ENCODE measurements at places on chromosomes 12 and 14.

- DNase-seq: no peak
Measured at GRCh38 chr12:66500091-66500490, 178.8 kb downstream of the GRIP1 start.

DNA sequence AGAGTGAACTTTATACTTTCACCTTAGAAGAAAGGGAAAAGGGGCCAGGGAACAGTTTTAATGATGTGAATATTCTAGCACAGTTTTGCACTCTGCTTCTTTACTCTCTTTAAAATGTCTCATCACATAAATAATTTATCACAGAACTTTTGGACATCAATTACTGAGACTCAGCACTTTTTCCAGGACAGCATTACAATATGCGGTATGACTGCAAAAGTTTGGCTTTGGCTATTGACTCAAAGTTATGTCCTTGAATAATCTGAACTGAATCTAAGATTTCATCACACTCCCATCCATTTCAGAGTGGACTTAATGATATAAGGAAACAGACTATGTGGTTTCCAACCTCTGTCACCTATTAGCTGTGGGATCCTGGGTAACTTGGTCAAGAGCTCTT, 11.7 kb downstream of the CCER1 start:
- DNase-seq: no peak

GRCh38 chr14:74457565-74457895, 31.5 kb upstream of the SYNDIG1L start:
- DNase-seq: no peak

GRCh38 chr12:109725321-109726105, 11.9 kb downstream of the FAM222A start:
- no peak for DNase-seq

GRCh38 chr12:27453421-27453820, 6.9 kb downstream of the SMCO2 start:
- no peak for DNase-seq

GRCh38 chr12:51752234-51752889, 96.2 kb downstream of the FIGNL2 start:
- DNase-seq: no peak

GRCh38 chr14:106518054-106518943, 991.9 kb downstream of the TMEM121 start:
- peak; percentile 84 for DNase-seq

GRCh38 chr12:56332512-56333196, 1.1 kb downstream of the PAN2 start:
- DNase-seq: no peak

DNA sequence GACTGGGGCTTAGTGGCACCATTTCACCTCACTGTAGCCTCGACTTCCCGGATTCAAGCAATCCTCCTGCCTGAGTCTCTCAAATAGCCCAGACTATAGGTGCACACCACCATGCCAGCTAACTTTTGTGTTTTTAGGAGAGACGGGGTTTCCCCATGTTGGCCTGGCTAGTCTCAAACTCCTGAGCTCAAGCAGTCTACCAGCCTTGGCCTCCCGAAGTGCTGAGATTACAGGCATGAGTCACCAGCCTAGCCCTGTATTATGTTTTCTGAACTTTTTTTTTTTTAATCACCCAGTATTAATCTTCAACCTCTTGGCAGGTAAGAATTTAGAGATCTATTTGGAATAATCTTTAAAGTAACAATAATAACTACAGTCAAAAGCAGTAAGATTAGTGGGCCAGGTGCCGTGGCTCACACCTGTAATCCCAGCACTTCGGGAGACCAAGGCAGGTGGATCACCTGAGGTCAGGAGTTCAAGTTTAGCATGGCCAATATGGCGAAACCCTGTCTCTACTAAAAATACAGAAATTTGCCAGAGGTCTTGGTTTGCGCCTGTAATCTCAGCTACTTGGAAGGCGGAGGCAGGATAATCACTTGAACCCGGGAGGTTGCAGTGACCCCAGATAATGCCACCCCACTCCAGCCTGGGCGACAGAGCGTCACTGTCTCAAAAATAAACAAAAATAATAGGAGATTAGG, 8.6 kb downstream of the NANOG start:
- no peak for DNase-seq

GRCh38 chr12:117363056-117363662, 1.7 kb upstream of the NOS1 start:
- no peak for DNase-seq

- no peak for DNase-seq
Measured at GRCh38 chr14:94936401-94936892, 166.5 kb upstream of the GSC start.

DNA sequence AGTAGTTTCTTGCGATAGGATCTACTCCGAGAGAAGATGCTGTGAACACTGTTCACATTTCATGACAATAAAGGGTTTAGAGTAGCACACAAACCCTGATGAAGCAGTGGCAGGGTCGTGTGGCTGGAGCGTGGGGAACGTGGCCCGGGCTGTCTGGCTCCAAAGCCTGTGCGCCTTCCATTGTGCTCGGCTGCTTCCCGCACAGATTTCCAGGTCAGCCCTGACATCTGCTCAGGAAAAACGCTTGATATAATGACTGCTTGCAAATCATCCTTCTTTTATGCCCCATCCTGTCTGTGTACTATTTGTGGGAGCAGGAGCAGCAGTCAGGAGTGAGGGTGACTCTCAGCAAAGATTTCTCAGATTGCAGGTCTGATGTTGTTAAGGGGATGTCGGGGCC, 78.6 kb downstream of the EML1 start:
- no peak for DNase-seq

- DNase-seq: no peak
Measured at GRCh38 chr12:29431513-29431912, 50.5 kb upstream of the ERGIC2 start.

DNA sequence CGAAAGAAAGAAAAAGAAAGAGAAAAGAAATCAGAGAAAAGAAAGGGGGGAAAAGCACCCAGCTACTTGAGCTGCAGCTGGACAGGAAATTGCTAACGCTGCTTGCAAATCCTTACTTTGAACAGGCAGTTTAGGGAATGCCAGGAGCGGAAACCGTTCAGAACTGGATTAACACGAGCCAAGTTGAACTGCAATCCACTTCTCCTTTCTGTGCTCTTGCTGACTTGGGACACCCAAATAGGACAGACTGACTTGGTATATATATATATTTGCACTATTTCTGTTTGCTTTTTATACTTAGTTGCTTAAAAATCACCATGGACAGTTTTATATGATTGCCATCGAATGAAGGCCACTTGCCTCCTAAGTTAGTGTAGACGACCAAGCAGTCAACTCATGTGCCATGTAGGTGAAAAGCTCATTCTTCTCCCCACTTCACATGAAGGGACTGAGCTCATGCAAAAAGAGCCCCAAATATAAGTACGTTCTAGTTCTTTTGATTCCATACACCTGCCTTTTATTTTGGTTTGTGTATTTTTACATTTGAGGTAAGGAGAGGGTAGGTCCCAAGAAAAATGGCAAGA, 5.5 kb downstream of the DUSP6 start:
- DNase-seq: no peak

DNA sequence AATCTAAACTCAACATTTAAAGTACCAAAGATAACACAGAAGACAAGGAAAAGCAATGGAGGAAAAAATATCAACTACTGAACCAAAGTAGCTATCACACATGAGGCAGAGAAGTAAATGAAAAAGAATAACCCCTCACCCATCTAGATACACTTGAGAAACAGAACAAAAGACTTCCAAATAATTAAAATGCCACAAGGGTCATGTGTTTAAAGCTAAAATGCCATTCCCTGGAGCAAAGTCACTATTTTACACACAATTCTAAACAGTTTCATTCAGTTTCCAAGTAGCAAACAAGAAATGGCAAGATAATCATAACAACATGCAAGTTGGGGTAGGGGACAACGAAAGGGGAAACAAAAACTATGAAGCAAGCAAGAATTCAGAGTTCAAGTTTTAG, 12.0 kb downstream of the OSBPL8 start:
- no peak for DNase-seq

GRCh38 chr14:21874167-21874566, 200.5 kb upstream of the OR4E1 start:
- DNase-seq: no peak

DNA sequence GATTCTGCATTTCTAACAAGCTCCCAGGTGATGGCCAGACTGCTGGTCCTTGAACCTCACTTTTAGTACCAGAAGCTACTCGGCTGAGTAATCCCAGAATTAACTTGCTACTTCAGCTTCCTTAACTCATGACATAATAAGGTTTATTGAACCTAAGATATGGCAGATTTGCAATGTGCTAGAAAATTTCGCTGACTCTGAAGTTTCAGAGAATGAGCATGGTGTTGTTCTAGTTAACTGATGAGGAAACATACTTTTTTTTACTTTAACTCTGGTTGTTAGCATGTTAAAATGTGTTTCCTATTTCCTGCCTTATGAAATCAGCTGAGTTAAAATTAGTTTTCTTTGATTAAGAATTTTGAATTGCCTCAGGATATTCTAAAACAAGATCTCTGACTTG, 23.1 kb upstream of the COX16 start:
- no peak for DNase-seq

DNA sequence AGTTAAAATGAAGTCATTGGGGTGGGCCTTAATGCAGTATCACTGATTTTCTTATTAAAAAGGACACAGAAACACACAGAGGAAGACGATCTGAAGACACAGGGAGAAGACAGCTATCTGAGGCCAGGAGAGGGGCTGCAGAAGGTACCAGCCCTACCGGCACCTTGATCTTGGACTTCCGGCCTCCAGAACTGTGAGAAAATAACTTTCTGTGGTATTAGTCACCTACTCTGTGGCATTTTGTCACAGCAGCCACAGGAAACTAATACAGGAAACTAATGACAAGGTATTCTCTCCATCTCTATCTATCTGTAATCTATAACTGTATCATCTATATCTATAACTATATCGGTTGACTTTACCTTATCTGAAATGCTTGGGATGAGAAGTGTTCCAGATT, 1149.5 kb downstream of the BCL11B start:
- DNase-seq: no peak

- DNase-seq: no peak
Measured at GRCh38 chr12:19630536-19630935, 191.2 kb downstream of the AEBP2 start.

- DNase-seq: peak; percentile 55
Measured at GRCh38 chr12:6764011-6764828, 1.9 kb upstream of the PTMS start.

GRCh38 chr14:93045965-93046704, 69.6 kb downstream of the ITPK1 start:
- DNase-seq: no peak

DNA sequence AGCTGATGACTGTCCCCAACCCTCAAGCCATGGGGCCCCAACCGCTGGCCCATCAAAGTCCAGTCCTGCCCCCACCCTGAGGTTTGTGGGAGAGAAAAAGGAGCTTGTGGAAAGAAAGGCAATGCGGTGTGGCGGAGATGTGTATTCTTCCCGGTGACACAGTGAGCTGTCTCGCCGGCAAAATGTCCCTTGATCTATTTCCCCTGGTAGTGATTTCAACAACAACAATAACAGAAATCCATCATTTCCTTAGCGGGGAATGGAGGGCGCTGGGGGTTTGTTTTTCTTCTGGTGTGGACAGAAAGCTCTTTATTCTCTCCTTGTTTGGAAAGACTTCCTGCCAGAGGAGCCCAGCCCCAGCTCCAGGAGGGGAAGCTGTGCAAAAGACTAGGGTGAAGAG, 93.7 kb upstream of the LHX5 start:
- no peak for DNase-seq

DNA sequence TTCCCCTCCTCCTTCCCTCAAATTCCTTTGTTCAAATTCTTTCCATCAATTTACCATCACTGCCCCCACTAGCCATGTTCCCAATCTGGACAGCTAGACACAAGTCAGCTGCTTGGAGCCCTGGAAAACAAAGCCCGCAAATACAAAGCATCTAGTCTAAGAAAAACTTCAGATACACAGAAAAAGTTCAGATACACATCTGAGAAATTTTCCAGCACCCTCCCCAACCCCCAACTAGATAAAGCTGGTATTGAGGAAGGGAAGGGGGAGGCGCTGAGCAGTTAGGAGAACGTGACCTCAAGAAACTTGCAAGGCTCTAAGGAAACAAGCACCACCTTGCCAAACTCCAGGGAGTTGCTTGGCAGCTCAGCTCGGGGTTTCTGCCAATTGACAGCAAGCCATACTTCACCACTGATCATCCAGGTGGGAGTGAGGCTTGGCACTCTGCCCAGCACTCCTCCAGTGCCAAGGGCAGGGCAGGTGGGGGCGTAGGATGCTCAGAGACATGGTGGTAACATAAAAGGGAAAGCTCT, 5.1 kb upstream of the CNIH1 start:
- no peak for DNase-seq

DNA sequence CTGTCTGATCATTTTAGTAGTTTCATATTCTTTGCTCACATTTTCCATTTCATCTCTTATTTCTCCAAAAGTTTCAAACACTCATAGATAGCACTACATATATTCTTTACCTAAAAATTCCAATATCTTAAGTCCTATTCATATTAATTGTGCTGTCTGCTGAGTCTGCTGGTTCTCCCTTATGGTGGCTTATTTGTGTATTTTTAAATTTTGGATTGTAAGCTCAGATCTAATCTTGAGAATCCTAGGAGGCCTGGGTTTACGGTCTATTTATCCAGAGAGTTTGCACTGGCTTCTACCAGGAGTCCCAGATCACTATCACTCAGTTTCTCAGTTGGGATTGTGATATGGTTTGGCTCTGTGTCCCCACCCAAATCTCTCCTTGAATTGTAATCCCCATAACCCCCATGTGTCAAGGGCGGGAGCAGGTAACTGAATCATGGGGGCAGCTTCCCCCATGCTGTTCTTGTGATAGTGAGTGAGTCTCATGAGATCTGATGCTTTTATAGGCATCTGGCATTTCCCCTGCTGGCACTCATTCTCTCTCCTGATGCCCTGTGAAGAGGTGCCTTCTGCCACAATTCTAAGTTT, 10.2 kb downstream of the NT5DC3 start:
- no peak for DNase-seq

DNA sequence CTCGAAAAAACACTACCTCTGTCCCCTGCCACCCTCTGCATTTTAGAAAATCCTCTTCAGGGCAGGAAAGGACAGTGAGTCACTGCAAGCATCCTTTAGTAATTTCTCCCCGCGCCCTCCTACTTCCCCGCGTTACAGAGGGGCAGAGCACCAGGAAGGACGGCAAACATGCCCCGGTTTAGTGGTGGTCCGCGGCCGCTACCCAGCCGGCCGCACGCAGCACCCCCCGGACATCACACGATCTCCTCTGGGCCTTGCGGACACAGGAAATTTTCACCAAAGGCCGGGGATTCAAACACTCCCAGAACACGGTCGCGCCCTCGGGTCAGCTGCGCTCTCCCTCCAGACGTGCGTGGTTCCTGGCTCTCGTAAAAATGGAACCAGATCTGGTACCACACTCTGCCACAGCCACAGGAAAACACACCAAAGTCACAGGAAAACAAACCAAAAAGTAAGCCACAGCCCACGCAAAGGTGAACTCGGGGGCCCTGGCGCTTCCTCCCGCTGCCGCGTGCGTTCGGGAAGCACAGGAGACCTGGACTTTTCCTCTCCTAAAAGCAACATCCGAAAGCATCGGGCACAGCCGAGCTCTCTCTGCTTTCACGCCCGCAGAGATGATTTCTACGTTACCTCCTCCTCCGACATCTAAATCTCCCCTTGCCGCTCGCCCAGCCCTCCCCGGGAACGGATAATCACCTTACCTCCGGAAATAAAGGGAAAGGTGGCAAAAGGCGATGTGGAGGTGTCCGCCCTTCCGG, 839 bp downstream of the SLC38A1 start:
- peak; percentile 66 for DNase-seq

GRCh38 chr12:45309836-45310626, 94.1 kb downstream of the ANO6 start:
- DNase-seq: no peak
